ENCODE measurements at places on chromosomes 16 and 17.

GRCh38 chr17:51857052-51857597 lies 301.4 kb downstream of the CA10 start:
- DNase-seq, result no peak
- H3K27ac ChIP-seq, result no peak overlapping the region
- H3K4me3 ChIP-seq, result no peak overlapping the region
- H3K27me3 ChIP-seq, result no peaks in the 10 kb centered on the region

GRCh38 chr17:73952082-73952479 lies 251.4 kb upstream of the RPL38 start:
- H3K27me3 ChIP-seq, result peaks cover 19% of the 10 kb centered on the region
- H3K4me1 ChIP-seq, result peaks cover 6% of the 10 kb centered on the region
- peak overlapping the region; percentile 36 for H3K4me3 ChIP-seq
- H3K27ac ChIP-seq, result no peak overlapping the region
- H3K36me3 ChIP-seq, result no peaks in the 10 kb centered on the region

GRCh38 chr17:80922580-80923160 lies 69.0 kb upstream of the CHMP6 start:
- no peaks in the 10 kb centered on the region for H3K4me1 ChIP-seq
- H3K27ac ChIP-seq, result no peak overlapping the region
- H3K4me3 ChIP-seq, result no peak overlapping the region
- H3K36me3 ChIP-seq, result peaks cover 42% of the 10 kb centered on the region

DNA sequence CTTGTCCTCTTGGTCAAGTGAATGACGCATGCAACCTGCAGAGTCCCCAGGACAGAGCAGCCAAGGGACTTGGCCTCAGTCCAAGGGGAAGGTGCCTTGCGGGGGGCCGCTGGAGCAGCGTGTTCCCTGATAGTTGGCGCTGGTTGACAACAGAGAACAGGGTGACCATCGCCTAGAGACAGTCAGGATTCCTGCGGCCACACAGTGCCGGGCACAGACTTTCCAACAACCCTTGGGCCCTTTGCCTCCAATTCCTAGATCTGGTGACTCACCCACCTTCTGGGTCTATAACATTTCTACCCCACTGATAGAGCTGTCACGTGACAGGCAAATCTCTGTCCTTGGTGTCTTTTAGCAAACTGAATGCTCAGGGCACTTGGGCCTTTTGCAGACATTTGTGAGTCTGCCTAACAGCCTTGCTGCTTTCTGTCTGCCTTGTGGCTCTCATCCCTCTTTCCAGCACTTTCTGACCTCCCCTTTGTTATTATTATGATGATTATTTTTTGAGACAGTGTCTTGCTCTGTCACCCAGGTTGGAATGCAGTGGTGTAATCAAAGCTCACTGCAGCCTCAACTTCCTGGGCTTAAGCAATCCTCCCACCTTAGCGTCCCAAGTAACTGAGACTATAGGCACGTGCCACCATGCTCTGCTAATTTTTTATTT lies 11.9 kb upstream of the TEDC2 start:
- no peak overlapping the region for H3K4me3 ChIP-seq
- no peak overlapping the region for H3K27ac ChIP-seq
- peaks cover 15% of the 10 kb centered on the region for H3K36me3 ChIP-seq
- no peaks in the 10 kb centered on the region for H3K27me3 ChIP-seq
- no peak for DNase-seq
- no peaks in the 10 kb centered on the region for H3K4me1 ChIP-seq

- H3K4me1 ChIP-seq, result no peaks in the 10 kb centered on the region
- no peak for DNase-seq
- H3K4me3 ChIP-seq, result no peak overlapping the region
- H3K27ac ChIP-seq, result no peak overlapping the region
- H3K27me3 ChIP-seq, result peaks cover 7% of the 10 kb centered on the region
Measured at GRCh38 chr16:86374603-86375130, 135.7 kb upstream of the FOXF1 start.

- no peaks in the 10 kb centered on the region for H3K27me3 ChIP-seq
- H3K4me3 ChIP-seq, result no peak overlapping the region
Measured at GRCh38 chr16:57194512-57194911, 8.4 kb downstream of the RSPRY1 start.

- H3K4me1 ChIP-seq, result no peaks in the 10 kb centered on the region
- DNase-seq, result peak; percentile 40
- no peaks in the 10 kb centered on the region for H3K27me3 ChIP-seq
Measured at GRCh38 chr17:6498901-6499540, 54.8 kb downstream of the PIMREG start.

DNA sequence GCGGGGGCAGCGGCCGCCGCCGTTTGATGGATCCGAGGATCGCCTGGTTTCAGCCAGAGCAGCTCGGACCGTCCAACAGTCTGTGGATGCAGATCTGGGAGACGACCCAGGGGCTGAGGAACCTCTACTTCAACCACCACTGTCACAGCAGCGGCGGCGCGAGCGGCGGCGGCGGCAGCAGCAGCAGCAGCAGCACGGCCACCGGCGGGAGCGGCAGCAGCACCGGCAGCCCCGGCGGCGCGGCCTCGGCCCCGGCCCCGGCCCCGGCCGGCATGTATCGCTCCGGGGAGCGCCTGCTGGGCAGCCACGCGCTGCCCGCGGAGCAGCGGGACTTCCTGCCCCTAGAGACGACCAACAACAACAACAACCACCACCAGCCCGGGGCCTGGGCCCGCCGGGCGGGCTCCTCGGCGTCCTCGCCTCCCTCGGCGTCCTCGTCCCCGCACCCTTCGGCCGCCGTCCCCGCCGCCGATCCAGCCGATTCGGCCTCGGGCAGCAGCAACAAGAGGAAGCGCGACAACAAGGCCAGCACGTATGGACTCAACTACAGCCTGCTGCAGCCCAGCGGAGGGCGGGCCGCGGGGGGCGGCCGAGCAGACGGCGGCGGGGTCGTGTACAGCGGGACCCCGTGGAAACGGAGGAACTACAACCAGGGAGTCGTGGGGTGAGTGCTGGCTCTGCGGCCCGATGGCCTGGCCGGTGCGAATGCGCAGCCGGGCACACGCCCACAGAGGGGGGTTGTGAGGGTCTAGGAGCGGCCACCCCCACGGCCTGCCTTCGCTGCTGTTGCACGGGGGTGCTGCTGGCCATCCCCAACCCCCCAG lies 702 bp downstream of the TENT4B start:
- H3K4me1 ChIP-seq, result peaks cover 34% of the 10 kb centered on the region
- DNase-seq, result peak; percentile 78
- peak overlapping the region; percentile 75 for H3K27ac ChIP-seq

DNA sequence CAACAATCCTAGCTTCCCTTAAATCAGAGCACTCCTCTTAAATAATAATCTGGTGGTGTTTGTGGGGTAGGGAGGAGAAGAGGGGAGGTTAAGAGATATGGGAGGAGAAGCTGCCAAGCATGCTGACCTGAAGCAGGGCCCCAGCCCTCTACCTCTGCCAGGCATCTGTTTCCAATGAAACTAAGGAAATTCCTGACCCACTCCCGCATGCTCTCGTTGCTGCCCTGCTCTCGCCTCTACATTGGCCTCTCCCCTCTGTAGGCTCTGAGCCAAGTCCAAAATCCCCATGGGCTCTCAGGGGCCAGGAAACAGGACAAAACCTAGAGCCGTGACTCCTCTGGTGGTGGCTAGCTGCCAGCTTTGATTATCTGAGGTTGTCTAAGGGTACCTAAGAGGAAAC lies 559.5 kb upstream of the CDH11 start:
- H3K27ac ChIP-seq, result no peak overlapping the region
- H3K4me3 ChIP-seq, result no peak overlapping the region
- no peaks in the 10 kb centered on the region for H3K36me3 ChIP-seq
- no peaks in the 10 kb centered on the region for H3K4me1 ChIP-seq

DNA sequence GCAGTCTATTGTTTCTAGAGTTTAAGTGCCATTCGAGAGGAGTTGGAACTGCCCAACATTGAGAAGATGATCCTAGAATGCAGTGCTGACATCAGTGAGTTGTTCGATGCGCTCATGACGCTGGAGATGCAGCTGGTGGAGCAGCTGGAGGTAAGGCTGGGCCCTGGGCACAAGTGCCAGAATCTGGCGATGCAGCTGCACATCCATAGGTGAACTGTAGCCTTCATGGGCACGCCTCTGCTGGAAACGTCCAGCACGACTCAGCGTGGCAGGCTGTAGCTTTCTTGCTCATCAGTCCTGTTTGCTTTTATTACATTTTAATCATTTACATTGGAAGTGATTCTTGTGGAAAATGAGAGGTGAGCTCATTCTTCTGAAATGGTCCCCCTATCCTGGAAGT lies 31.7 kb downstream of the DRC3 start:
- H3K27ac ChIP-seq, result no peak overlapping the region
- H3K27me3 ChIP-seq, result no peaks in the 10 kb centered on the region
- H3K4me3 ChIP-seq, result no peak overlapping the region

DNA sequence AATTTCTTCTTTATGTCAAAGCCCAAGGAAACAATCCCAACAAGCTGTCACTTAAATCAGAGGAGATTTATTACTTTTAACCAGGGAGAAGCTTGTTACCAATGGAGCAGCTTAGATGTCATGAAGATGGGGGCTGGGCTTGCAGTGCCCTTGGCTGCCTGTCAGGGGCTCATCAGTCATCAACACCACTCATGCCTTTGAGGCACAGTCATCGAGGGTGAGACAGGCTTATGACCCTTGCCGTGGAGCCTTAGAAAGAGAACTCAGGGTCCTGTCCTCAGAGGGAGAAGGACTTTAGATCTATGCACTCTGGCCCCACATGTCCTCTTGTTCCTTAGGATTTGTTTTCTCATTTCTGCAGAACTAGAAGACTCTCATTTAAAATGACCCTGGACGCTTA lies 318.3 kb downstream of the CBLN1 start:
- no peak overlapping the region for H3K27ac ChIP-seq
- no peaks in the 10 kb centered on the region for H3K36me3 ChIP-seq
- no peaks in the 10 kb centered on the region for H3K27me3 ChIP-seq
- no peaks in the 10 kb centered on the region for H3K4me1 ChIP-seq
- H3K4me3 ChIP-seq, result no peak overlapping the region

GRCh38 chr16:13970708-13971422 lies 50.9 kb downstream of the ERCC4 start:
- H3K27me3 ChIP-seq, result no peaks in the 10 kb centered on the region
- H3K4me3 ChIP-seq, result no peak overlapping the region
- no peak for DNase-seq
- H3K4me1 ChIP-seq, result no peaks in the 10 kb centered on the region
- H3K27ac ChIP-seq, result no peak overlapping the region

DNA sequence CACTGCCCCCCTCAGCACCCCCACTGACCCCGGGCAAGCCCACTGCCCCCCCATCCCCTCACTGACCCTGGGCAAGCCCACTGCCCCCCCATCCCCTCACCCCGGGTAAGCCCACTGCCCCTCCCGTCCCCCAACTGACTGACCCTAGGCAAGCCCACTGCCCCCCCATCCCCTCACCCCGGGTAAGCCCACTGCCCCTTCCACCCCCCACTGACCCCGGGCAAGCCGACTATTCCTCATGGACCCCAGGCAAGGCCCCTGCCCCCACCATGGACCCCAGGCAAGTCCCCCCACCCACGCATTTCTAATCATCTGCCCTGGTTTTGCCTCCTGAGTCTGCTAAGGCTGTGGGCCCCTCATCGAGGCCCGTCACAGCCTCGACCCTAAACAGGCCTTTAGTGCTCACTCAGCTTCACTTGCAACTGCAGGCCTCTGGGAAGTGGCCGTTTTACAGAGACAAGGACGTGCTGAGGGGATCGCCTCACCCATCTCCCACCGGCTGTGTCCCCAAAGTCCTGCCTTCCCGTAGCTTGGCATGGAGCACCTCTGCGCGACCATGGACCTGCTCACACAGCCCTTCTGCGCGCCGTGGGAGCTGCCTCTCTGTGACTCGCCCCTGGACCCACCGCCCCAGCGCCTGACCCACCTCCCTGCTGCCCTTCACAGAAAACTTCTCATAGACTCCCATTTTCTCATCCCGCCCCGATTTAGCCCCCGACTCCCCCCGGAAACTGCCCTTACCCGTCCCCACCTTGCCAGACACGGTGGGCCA lies 3.6 kb downstream of the VPS9D1 start:
- H3K36me3 ChIP-seq, result no peaks in the 10 kb centered on the region
- H3K27ac ChIP-seq, result no peak overlapping the region
- H3K27me3 ChIP-seq, result peaks cover 7% of the 10 kb centered on the region
- H3K4me1 ChIP-seq, result peaks cover 14% of the 10 kb centered on the region

DNA sequence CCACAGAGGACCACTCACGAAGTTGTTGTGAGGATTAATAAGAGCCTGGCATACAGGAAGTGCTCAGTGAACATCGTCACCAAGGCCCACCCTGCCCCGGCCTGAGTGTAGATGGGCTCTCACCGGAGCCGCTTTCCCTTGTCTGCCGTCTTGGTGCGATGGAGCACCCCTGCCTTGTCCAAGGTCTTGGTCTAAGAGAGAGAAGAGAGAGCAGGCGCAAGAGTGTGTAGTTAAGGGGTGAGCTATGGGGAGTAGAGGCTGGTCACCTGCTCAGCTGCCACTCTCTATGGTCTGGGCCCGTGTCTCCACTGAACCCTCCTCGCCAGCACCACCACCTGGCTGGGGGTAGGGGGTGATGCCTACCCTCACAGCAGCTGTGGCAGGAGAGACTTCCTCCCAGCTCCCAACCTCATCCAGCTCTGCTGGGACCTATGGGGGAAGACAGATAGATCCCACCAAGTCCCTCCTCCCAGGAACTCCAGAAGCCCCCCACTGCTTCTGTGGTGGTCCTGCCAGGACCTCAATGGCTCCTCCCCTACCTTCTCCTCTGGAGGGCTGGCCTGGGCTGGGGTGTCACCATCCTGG lies 28.7 kb downstream of the ARHGAP27 start:
- no peak overlapping the region for H3K27ac ChIP-seq
- peaks cover 68% of the 10 kb centered on the region for H3K36me3 ChIP-seq
- no peaks in the 10 kb centered on the region for H3K27me3 ChIP-seq
- DNase-seq, result no peak
- H3K4me1 ChIP-seq, result peaks cover 34% of the 10 kb centered on the region
- no peak overlapping the region for H3K4me3 ChIP-seq

- no peak overlapping the region for H3K27ac ChIP-seq
- DNase-seq, result no peak
- H3K36me3 ChIP-seq, result no peaks in the 10 kb centered on the region
- H3K27me3 ChIP-seq, result no peaks in the 10 kb centered on the region
Measured at GRCh38 chr16:49910541-49911071, 54.7 kb upstream of the ZNF423 start.

GRCh38 chr16:27918755-27919154 lies 144.8 kb downstream of the GSG1L start:
- H3K27ac ChIP-seq, result no peak overlapping the region
- no peaks in the 10 kb centered on the region for H3K4me1 ChIP-seq
- DNase-seq, result no peak
- H3K36me3 ChIP-seq, result no peaks in the 10 kb centered on the region
- no peak overlapping the region for H3K4me3 ChIP-seq
- H3K27me3 ChIP-seq, result peaks cover 13% of the 10 kb centered on the region

GRCh38 chr16:83701494-83701893 lies 106.3 kb upstream of the HSBP1 start:
- DNase-seq, result peak; percentile 75
- no peak overlapping the region for H3K27ac ChIP-seq
- H3K27me3 ChIP-seq, result no peaks in the 10 kb centered on the region
- no peaks in the 10 kb centered on the region for H3K4me1 ChIP-seq
- H3K4me3 ChIP-seq, result no peak overlapping the region

- H3K36me3 ChIP-seq, result no peaks in the 10 kb centered on the region
- H3K27me3 ChIP-seq, result peaks cover 16% of the 10 kb centered on the region
- no peak for DNase-seq
- no peak overlapping the region for H3K4me3 ChIP-seq
- no peaks in the 10 kb centered on the region for H3K4me1 ChIP-seq
Measured at GRCh38 chr16:86956437-86956836, 360.8 kb downstream of the C16orf95 start.

All from upper lobe of right lung (tissue), 1 donor.